ENCODE measurements at places on chromosomes 11 and 22.

DNA sequence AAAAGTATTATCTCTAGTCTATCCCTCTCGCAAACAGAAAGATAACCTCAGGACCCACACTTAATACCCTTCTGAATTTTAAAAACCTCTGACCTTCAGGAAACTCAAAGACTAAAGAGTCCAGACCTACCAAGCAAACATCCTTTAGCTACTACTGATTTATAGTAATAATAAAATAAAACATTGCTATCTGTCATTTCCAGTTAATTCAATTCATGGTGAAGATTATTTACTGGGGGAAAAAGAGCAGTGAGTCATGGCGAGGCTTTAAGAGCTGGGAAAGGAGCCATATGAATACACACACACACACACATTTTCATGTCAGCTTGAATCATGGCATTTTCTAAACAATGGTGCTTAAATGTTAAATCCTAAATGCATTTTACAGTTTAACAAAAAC, 87.1 kb downstream of the FAM76B start:
- DNase-seq, result no peak

DNA sequence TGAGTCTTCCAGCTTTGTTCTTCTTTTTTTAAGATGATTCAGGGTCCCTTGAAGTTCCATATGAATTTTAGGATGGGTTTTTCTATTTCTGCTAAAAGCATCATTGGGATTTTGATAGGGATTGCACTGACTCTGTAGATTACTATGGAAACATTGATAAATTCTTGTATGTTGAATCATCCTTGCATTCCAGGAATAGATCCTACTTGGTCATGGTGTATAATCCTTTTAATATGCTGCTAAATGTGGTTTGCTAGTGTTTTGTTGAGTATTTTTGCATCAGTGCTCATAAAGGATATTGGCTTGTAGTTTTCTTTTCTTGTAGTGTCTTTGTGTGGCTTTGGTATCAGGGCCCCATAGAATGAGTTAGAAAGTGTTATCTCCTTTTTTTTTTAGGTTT, 34.9 kb upstream of the PHOX2A start:
- DNase-seq, result no peak

- no peak for DNase-seq
Measured at GRCh38 chr11:58286249-58286648, 18.2 kb upstream of the OR10W1 start.

GRCh38 chr22:42432020-42432596, at the start of gene NFAM1:
Gene NFAM1 (minus strand): TSS chr22:42432403. CDS start chr22:42432357, 46 bp downstream.
- no peak for DNase-seq

DNA sequence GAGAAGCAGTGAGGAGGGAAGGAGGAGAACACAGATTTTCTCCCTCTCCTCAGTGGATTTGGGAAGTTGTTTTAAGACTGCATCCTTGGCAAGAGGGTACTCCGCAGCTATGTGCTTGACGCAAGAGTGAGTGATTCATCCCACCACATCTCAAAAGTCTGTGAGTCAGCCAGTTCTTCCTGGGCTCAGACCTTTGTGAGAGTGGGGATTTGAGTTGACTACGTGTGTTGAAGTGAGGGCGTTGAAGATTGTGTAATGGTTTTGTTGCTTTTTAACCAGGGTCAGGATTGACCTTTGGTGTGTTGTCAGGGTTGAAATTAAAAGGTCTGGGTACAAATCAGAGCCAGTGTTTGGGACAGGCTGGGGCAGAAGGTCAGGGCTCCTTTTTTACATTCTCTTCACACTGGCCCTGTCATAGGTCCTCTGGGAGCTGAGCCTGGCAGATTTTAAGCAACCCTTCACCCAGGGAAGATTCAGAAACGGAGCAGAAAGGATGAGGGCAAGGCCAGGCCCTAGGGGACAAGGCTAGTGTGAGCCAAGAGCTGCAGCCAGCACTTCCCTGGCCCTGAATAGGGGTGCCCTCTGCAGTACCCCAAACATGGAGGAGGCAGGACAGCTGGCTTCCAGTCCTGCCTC, 4.2 kb upstream of the C11orf86 start:
- peak; percentile 88 for DNase-seq

GRCh38 chr11:14904745-14905103, 12.7 kb upstream of the CYP2R1 start:
- peak; percentile 89 for DNase-seq

GRCh38 chr11:84430661-84431060, 1144.5 kb upstream of the CCDC90B start:
- no peak for DNase-seq

GRCh38 chr11:59647245-59647980, 21.4 kb downstream of the PATL1 start:
- DNase-seq, result no peak

GRCh38 chr22:45757068-45757467, 85.4 kb downstream of the ATXN10 start:
- no peak for DNase-seq

DNA sequence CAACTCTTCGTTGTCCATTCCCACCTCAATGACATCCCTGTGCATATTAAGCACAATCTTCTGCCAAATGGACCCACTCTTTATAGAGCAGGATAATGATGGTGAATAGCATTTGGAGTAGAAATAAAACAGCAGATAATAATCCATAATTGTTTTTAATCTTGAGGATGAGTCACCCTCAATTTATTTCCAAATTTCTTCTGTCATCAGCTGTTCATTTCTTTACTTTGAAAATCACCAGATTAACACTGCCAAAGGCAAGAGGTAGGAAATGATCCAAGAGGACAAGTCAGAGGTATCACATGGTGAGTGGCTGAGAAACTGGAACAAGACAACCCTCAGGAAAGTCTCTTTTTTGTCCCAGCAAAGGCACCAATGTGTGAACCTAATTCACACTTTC, 7.3 kb upstream of the AMBRA1 start:
- DNase-seq, result no peak

DNA sequence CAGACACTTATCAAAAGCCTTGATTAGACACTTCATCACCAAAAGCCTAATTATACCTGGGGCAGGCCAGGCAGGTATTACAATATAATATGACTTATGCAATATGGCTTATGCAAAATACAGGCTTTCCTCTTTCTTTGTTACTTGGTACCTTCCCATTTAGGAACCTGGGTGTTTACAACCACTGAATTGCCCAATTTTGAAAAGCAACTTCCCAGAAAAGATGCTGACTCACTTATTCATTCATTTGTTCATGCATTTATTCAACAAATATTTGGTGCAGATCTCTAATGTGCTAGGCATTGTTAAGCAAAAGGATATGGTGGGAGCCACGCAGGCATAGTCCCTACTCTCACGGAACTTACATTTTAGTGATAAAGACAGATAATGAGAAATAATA, 13.6 kb upstream of the JAML start:
- DNase-seq, result no peak

- no peak for DNase-seq
Measured at GRCh38 chr11:15972838-15973237, 383.5 kb downstream of the SOX6 start.

- no peak for DNase-seq
Measured at GRCh38 chr22:23775779-23776375, 3.2 kb downstream of the MMP11 start.

DNA sequence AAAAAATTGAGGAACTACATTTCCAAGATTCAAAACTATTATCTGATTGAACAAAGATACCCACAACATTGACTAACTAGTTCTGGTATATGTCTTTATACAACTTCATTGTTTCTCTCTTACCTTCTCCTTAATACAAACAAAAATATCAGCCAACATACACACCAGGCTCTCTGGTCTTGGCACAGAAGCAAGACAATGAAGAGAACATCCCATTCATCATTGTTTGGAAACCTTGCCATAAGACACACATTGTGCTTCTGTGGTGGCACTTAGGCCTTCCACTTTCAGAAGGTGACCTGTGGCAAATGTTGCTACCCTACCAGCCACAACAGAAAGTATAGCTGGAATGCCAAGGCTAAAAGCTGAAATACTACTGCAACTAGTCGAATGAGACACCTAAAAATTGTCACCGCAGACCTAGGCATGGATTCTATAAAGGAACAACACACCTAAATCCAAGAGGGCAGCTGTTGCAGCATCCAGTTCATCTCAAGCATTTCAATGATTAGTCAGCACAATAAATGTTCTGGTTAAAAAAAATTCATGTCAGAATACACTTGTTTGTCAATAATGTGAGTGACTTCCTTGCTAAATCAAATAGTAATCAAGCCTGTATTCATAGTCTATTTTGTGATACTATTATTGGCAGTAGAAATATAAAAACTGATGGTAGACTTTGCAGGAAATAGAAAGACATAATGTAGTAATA, 26.3 kb downstream of the MAP6 start:
- no peak for DNase-seq

DNA sequence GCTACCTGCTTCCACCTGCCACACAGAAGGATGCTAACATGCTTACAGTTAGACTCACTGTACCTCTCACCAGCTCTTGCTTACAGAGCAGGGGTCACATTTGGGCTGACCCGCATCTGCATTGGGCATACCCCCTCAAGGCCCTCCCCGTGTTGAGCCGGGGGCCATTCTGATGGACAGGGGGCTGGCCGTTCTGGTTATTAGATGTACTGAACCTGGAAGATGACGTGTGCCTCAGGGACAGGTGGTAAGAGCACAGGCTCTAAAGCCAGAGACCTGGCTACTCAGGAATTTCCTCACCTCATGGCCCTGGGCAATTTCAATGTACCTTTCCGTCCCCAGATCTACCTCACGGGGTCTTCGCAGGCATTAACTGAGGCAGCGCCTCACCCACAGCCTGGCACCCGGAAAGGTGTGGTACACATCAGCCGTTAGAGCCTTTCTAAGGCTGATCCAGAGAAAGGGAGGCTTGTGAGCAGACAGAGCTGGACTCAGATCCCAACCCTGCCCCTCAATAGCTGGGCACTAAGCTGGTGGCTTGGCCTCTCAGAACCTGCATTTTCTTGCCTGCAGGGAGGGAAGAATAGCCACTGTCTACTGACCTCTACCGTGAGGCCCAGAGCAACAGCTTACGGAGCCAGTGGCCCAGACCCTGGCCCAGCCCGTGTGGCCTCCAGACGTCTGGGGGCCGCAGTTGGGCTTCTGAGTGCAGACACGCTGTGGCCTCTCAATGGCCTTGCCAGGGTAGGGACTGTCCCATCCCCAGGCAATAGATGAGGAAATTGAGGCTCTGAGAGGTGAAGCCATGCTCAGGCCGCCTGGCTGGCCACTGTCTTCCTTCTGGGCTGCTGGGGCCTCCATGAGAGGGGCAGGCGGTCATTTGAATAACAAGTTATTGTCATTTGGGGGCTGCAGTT, 100.6 kb downstream of the MORC2 start:
- no peak for DNase-seq

GRCh38 chr11:31687256-31687655, 123.9 kb downstream of the PAX6 start:
- no peak for DNase-seq

DNA sequence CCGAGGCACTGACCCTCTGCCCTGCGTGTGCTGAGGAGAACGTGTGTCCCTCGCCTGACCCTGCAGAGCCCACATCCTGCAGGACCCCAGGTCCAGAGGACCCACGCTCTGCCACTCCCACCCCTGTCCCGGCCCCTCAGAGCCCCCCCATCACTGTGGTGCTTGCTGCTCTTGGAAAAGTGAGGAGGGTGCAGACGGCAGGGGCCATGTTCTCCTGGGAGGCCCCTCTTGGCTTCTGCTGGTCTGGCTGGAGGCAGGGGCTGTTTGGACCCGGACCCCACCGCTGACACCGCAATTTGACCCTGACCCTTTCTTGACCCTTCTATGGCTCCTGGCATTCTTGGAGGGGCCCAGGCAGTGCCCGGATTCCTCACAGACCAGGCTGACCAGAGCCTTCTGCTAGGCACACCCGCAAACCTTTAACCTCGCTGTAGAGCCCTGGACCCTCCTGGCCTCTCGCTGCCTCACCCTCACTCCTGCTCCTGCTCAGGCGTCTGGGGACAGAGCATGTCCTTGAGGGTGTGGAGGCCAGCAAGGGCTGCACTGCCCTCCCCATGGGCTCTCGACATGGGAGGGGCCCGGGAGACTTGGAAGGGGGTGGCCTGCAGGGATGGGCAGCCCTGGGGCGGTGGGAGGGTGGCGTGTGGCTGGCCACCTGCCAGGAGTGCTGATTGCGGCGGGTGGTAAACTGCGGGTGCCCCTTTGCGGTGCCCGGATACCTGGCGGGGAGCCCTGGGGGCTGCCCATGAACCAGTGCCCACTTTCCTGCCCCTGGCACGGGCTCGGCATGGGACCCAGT, 37.0 kb upstream of the MUC5AC start:
- no peak for DNase-seq

GRCh38 chr11:32088117-32088941, 2.5 kb upstream of the RCN1 start:
- peak; percentile 83 for DNase-seq

DNA sequence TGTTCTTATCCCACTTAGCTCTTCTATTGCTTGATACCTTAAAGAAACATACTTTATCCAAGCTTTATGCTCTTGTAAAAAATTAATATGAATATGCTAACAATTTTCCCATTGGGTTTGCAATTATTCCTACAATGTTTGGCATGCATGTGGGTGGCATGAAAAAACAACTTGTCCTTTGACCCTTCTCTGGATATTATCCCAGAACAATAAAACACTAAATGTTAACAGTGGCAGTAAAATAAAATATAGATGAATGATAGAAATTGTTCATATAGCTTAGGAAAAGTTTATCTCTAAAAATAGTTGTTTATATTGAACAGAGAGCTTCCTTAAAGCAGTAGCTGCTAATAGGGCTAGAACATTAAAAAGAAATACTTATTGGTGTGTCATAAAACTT, 860.5 kb upstream of the LRRC4C start:
- no peak for DNase-seq

DNA sequence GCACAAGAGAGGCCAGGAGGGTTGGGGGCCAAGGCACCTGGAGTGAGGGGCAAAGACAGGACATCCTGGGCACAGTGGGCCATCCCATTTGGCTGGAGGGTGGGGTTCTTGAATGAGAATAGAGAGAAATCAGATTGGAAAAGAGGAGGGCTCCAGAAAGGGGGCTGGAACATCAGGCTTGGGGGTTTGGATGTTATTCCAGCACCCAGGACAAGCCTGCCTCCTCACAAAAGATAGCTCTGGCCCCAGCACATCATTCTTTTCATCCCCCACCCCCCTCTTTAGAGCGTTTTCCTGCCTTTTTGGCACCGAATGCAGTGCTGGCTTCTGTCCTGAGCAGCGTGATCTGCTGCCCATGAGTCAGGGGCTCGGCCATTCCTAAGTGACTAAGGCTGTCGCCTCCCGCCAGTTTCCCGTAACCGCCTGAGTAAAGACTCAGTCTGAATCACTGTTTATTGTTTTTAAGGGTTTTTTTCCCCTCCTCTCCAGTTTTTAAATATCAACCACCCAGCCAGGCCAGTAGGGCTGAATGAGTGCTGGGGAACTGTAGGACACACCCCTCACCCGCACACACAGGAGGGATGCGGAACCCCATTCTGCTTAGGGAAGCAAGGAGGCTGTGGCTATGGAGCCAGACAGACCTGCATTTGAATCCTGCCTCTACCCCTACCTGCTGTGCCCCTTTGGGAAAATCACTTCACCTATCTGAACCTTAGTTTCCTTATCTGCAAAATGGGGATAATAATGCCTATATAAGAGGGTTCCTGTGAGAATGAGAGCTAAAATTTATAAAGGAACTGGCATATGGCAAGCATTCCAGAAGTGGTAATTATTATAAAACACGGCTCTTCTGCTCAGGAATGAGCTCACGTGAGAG, 32.4 kb upstream of the NAV2 start:
- DNase-seq, result peak; percentile 96
